ENCODE measurements at places on chromosomes 7 and 10.
A peak's percentile ranks its signal among the peaks of the same experiment; 100 is the strongest.

GRCh38 chr7:101017064-101017777, 2.7 kb upstream of the MUC17 start:
- peak; percentile 98 for DNase-seq

GRCh38 chr7:29622335-29623265, 59.0 kb downstream of the PRR15 start:
- DNase-seq: peak; percentile 98

DNA sequence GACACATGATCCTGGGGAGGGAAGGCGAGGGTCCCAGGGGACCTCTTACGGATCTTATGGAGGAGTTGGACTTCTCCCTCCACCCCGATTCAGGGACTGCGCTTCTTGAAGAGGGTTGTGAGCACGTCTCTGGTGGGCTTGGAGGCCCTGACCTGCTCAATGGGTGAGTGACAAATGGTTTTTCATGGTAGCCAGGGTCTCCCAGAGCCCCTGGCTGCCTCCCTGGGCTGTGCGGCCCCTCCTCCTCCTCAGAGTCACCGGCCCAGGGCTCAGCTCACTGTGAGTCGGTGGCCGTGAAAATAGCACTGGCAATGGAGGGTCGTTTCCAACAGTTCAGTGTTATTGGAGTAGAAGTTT, 26.6 kb downstream of the INPP5A start:
- no peak for DNase-seq

DNA sequence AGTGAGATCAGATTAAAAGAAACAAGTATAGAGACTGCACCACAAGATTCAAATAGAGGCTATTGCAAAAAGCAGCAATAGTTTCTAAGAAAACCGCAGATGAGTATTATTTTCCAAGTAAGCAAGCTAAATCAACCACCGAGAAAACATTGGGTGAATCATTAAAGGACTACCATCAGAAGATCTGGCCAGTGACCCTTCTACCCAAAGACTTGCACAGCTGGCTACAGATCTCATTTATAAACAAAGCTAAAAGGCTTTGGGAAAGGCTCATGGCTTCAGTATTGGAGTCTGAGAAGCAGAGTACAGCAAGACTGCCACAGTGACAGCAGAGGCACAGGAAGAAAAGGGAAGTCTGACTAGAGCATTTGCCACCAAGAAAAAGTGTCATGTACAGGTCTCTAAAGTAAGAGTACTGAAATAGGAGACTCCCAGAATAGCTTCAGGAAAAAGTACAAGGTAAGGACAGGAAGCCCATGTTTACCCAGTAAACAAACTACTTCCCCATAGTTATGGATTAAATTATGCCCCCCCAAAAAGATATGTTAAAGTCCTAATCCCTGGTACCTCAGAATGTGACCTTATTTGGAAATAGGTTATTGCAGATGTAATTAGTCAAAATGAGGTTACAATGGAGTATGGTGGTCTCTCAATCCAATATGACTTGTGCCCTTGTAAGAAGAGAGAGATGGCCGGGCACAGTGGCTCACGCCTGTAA, 19.0 kb downstream of the STEAP1 start:
- no peak for DNase-seq

DNA sequence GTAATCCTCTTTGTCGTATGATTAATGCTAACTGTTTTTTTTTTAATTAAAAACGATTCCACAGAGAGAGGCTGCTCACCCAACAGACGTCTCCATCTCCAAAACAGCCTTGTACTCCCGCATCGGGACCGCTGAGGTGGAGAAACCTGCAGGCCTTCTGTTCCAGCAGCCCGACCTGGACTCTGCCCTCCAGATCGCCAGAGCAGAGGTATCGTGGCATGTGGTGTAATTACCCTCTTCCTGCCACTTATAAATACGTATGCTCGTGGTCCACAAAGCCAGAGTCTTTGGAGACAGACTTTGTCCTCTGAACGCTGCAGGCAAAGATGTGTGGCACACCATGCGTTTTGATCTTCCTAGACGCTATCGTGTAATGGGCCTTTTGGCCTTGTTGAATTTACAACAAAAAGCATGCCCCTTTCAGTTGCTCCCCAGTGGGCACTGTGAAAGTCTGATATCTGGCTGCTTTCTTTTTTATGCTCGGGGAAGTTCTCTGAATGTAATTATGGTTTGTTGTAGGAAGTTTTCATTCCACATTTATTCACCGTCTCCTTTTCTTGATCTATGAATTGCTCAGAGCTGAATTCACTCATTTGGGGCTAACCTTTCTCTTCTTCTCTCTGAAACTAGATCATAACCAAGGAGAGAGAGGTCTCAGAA, 33.6 kb upstream of the BTBD16 start:
- DNase-seq: no peak

- no peak for DNase-seq
These were observed 154.6 kb upstream of the NRBF2 start for GRCh38 chr10:62978482-62978881.

GRCh38 chr10:100869399-100869798, 43.4 kb upstream of the SLF2 start:
- no peak for DNase-seq

GRCh38 chr10:48606530-48607355, 1.9 kb upstream of the ARHGAP22 start:
- DNase-seq: peak; percentile 100

DNA sequence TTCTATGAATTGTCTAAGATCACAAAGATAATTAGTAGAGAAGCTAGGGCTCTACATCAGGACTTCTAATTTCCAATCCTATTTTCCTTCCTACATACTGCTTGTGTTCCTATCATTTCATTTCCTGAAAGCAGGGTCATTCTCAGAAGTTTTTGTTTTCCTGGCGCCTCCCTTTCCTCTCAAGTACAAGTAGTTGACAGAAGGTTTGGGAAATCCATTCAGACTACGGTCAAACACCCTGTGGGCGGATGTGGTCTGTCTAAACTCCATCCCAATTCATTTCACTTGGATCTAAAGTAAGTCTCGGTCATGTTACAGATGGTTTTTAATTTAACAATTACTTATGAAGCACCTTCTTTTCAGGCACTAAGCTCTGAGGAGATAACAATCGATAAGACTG, 221.4 kb downstream of the MTERF1 start:
- no peak for DNase-seq

DNA sequence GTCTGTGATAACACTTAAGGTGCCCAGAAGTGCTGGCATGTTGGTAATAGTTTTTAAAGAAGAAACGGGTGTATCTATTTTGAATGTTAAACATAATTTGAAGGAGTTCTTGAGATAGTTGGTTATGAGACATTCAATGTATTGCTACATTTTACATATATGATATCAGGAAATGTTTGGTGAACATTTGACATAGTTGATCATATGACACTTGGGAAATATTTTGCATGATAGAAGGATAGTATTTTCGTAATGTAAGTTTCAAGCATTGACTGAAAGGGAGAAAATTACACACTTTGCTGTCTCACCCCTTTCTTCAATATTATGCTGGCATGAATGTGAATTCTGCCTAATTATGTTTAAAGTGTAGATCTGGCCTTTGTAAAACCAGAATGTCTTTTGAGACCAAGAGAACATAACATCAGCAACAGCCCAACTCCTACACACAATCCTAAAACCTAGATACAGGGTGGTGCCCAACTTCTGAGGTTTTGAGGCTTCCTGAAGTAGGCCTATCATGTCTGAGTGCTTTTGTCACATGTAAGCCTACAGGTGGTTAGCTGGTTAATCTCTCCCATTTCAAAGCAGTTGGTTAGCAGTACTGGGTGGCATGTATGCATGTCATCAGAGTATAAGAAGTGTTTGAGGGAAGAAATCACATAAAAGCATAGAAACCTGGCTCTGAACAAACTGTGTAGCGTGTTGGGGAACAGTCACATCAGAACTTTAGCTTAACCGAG, 2.1 kb downstream of the ADD3 start:
- DNase-seq: no peak

DNA sequence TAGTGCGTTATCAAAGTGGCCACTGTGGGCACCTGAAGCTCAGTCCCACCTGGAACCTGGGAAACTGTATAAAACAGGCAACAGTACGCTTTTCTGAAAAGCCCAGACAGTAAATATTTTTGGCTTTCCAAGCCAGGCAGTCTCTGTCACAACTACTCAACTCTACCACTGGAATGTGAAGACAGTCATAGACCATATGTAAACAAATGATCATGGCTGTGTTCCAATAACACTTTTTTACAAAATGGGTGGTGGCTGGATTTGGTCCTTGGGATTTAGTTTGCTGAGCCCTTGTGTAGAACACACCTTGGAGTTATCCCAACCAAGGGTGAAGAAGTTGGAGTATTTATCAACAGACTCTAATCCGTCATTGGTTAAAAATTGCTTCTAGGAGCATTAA, 259.9 kb downstream of the SKIDA1 start:
- no peak for DNase-seq

DNA sequence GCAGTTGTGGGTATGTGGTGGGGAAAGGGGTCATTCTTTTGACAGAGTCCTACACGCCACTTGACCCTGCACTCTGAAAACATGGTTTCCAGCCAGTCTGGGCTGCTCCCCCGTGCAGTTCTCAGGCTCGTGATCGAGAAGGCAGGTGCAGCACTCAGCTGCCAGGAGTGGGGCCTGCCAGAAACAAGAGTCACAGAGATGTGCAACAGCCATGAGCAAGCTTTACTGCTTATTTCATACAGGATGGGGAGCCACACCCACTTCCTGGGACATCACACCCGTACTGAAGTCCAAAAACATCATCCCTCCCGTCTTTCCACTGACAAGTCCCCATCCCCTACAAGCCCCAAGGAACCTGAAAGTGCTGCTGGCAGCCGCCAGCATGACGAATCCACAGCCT, 9.3 kb downstream of the ATG9B start:
- DNase-seq: peak; percentile 67

DNA sequence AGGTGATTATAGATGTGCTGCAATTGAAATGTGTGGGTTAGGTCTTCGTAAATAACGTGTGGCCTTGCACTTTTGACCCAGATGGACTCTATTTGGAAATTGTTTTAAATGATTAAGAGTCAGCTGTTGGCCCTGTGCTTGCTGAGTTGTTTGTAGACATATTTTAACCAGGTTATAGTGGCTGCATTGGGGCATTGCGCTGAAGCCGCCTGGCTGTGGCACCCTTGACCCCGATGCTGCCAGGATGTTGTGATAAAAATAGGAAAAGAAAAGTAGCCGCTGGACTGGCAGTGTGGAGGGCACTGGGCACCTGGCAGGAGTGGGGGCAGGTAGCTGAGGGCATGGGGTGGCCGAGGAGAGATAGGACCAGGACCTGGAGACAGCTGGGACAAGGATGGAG, 13.4 kb downstream of the LRRC27 start:
- no peak for DNase-seq

DNA sequence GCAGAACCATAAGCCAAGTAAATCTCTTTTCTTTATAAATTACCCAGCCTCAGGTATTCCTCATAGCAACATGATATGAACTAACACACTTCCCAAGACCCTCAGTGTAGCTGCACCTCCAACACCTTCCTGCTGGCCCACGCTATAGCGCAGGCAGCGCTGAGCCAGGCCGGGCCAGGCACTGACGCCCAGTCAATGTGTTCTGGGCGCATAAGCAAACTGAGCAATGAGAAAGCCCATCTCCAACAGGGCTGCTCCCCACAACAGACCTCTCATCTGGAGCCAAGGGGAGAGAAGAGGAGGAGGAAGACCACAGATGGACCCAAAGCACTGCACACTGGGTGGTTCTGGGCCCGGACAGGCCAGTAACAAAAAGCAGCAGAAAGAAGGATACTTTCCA, 40.8 kb downstream of the FAM53B start:
- no peak for DNase-seq

- no peak for DNase-seq
These were observed 220.0 kb upstream of the KCND2 start for GRCh38 chr7:120052884-120053382.

DNA sequence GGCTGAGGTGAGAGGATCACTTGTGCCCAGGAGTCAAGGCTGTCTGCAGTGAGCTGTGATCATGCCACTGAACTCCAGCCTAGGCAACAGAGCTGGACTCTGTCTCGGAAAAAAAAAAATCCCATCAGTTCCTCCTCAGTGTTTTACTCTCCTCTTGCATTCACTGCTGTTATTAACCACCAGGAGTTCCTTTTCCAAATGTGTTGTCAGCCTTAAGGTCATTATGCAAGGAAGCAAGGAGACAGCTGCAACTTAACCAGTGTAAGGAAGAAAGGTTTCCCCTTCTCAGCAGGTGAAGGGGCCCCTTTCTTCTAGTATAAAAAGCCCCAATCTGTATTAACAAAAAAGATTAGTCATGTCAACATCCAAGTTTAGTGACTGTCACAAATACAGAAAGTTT, 86.6 kb upstream of the LEP start:
- DNase-seq: no peak

DNA sequence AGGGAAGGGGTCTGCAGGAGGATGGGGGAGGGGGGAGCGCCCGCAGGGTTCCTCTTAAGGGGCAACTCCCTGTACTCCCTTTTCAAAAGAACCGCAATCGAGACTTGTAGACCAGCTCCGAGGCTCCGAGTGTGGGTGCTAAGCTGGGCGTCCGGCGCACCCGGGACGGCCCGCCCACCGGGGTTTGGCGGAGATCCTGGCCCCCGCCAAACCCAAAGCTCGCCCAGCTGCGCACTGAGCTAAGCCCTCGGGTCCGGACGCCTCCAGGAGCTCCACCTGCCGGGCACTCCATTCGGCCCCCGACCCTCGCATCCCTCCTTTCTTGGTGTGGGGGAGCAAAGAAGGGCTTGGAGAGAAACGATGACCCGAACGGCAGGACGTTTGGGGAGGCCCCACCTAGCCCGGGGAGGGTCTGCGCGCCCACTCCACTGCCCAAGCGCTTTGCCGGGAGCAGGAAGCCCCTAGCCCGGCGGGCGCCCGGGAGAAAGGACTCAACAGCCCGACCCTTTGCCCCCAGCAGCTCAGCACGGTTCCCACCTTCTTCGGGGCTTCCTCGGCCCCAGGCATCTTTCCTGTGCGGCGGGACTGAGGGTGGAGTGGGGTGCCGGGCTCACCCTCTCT, 651 bp downstream of the AFAP1L2 start:
- DNase-seq: no peak

- DNase-seq: no peak
These were observed 90.2 kb upstream of the DUSP5 start for GRCh38 chr10:110407301-110408170.

DNA sequence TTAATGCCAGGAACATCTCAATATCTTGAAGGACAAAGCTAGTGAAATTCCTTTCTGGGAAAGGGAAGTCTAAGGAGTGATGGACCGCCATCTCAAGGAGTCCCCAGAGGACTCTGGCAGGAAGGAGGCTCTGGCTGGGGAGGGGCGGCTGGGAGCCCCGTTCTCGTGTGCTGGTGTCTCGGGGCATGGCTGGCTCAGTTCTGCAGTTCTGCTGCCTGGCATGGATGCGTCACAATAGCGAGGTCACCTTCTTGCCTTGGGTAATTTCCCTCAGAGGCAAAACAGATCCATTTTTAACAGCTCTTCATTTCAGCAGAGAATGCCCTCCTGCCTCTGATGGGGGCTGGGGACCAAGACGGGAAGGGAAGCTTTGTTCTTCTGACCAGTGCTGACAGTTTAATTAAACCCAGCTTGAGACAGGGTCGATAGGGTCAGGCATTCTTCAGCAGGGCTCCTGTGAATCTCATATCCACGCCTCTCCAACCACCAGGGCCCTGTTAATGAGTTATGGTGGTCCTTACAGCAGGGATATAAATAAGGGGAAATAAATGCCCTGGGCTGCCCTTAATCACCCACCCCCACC, 35.7 kb downstream of the SLIT1 start:
- DNase-seq: no peak
